Astrocyte (in vitro differentiated cells and primary cell): ENCODE measurements at places on chromosomes 1 and 21. TPM values are rescaled to one million over a fixed set of nuclear protein-coding genes. Genes with fewer than 3 reads are reported as not detected.

DNA sequence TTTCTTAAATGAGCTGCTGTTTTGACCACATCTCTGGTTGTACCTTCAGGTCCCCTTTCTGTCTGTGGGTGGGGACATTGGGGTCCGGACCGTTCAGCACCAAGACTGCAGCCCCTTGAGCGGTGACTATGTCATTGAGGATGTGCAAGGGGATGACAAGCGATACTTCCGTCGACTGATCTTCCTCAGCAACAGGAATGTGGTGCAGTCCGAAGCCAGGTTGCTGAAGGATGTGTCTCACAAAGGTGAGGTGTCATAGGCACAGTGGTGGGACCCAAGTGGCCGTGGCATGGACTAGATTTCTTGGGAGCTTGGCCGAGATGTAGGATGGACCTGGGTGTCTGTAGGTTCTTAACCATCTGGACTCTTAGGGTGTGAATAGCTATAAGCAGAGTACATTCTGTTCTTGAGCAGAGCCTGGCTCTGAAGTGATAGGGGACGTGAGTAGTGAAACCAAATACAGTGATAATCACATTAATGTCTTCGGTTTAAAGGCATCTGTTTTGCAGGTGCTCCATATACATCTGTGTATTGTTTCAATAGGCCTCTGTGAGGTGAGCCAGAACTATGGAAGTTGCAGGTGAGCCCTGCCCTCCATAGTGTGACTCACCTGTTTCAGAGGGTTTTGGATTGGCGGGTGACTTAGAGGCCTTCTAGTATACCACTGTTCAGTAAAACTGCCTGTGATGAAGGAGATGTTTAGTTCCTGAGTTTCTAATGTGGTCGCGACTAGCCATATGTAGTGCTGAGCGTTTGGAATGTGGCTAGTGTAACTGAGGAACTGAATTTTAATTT, 6.4 kb downstream of the METTL13 start:
- no peak for DNase-seq
- peaks cover 5% of the 10 kb centered on the region for H3K4me1 ChIP-seq
- H3K36me3 ChIP-seq = peaks cover 39% of the 10 kb centered on the region
- peak overlapping the region; percentile 46 for H3K27ac ChIP-seq
- no peaks in the 10 kb centered on the region for H3K27me3 ChIP-seq

DNA sequence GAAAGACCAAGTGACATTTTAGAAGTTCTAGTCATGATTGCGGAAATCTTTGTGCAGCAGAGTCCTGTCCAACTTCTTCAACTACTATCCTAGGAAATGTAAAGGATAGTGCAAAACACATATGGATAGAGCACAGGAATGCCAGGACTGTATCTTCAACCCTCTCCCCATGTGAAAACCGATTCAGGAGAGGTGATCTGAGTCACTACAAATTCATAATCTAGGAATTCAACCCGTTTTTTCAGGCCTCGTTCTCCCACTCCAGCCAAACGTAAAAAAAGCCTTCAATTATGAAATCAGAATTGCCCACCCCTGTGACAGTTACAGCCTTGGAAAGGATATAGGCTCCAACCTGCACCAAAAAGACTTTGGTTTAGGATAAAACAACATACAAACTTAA, 52.9 kb upstream of the RGS1 start:
- no peak overlapping the region for H3K4me3 ChIP-seq
- H3K27me3 ChIP-seq = no peaks in the 10 kb centered on the region
- no peaks in the 10 kb centered on the region for H3K36me3 ChIP-seq

GRCh38 chr1:228321895-228322294, 84.7 kb downstream of the TRIM11 start:
- no peaks in the 10 kb centered on the region for H3K27me3 ChIP-seq
- no peaks in the 10 kb centered on the region for H3K4me1 ChIP-seq
- DNase-seq = no peak
- H3K27ac ChIP-seq = no peak overlapping the region

- no peaks in the 10 kb centered on the region for H3K27me3 ChIP-seq
- no peak for DNase-seq
- H3K36me3 ChIP-seq = no peaks in the 10 kb centered on the region
- H3K27ac ChIP-seq = no peak overlapping the region
- no peak overlapping the region for H3K4me3 ChIP-seq
Measured at GRCh38 chr1:94104776-94105580, 16.0 kb downstream of the ABCA4 start.

DNA sequence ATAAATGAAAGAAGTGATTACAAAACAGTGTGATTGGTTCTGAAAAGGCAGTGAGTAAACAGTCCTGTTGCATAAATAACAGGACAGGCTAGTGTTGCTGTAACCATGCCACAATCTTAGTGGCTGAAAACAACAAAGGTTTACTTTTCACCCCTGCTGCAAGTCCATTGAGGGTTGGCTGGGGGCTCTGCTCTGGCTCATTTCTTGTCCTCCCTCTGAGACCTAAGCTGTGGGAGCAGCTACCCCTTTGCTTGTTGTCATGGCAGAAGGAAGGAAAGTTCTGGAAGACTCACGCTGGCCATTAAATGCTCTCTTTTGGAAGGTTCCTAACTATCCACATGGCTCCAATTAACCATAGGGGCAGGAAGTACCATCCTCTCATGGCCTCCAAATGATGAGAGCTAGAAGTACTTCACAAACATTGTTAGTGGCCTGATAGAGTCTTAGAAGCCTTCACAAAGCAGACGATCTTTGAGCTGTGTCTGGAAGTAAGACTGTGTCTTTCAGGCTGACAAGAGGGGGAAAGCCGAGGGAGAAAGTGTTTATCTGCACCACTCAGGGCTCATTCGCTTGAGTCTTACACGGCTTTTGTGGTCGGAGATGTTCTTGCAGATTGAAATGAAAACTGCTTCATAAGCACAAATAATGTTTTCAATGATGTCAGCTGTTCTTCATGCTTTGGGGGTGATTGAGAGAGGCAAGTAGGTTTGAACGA, 11.9 kb downstream of the RCSD1 start:
- no peak overlapping the region for H3K4me3 ChIP-seq
- H3K36me3 ChIP-seq = no peaks in the 10 kb centered on the region
- no peaks in the 10 kb centered on the region for H3K27me3 ChIP-seq
- no peak overlapping the region for H3K27ac ChIP-seq
- DNase-seq = no peak

- peak overlapping the region; percentile 2 for H3K27ac ChIP-seq
- H3K36me3 ChIP-seq = peaks cover 3% of the 10 kb centered on the region
- peak overlapping the region; percentile 46 for H3K4me3 ChIP-seq
- DNase-seq = peak; percentile 32
- H3K4me1 ChIP-seq = peaks cover 10% of the 10 kb centered on the region
- peaks cover 9% of the 10 kb centered on the region for H3K27me3 ChIP-seq
Measured at GRCh38 chr1:33255347-33256220, 708 bp upstream of the ZNF362 start.

DCDC2B gene
- not detected in 2 replicates for total RNA-seq
